Activated T-cell treated with anti-CD3 and anti-CD28 coated beads for 48 hours (primary cell): ENCODE measurements at places on chromosomes 4 and X.

DNA sequence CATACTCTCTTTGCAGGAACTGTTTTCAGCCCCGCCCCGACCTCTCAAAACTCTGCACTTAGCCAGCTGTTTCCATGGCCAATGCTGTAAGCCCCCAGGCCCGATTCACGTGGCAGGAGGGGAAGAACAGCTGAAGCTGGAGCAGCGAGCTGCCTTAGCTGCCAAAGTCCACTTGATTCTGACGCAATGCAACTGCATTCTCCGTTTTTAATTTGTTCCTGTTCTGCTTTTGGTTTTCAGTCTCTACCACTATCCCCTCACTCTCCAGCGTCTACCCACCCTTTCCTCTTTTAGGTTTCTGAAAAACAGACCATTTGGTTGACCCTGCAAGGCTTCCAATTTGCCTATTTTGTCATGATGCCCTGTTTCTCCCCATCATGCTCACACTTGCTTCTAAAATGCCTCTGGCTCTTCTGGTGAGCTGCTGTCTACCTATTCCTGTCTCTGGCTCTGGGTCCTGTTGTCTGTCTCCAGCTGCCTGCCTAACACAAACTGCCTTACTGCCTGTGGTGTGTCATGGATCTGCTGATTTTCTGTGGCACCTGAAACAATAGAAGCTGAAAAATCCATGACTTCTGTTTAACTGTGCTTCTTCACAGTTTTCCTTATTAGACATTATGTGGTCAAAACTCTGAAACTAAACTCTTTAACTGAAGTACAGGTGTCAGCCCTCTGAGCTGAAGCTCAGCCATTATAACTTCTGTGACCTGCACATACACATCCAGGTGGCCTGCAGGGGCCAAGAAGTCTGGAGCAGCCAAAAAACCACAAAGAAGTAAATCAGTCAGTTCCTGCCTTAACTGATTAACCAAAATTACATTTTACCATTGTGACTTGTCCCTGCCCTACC, 160.5 kb upstream of the AGTR2 start:
- no peak for DNase-seq

GRCh38 chr4:3372933-3373465, 68.8 kb upstream of the HGFAC start:
- no peak for DNase-seq

GRCh38 chr4:134365852-134366251, 164.3 kb upstream of the PABPC4L start:
- DNase-seq, result no peak

DNA sequence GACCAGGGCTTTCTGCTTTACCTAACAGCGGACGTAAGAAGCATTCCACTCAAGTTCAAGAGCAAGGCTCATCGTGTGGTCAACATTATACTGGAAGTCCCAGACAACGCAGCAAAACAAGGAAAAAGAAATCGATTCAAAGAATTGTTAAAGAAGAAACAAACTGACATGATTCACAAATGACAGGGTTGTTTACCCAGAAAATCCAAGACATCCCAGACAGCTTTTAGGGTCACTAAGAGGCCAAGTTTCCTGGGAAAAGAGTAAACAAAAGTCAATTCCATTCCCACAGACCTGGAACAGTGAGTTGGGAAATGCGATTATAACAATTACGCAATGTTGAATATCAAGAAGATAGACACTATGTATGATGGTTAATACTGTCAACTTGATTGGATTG, 21.5 kb upstream of the HTRA3 start:
- no peak for DNase-seq

GRCh38 chr4:27245216-27245615, 384.6 kb downstream of the STIM2 start:
- DNase-seq, result no peak
